ENCODE measurements at places on chromosomes 3 and 15. TPM values are rescaled to one million over a fixed set of nuclear protein-coding genes. Genes with fewer than 3 reads are reported as not detected.

- no peak for DNase-seq
These were observed 76.5 kb upstream of the SPRED1 start for GRCh38 chr15:38176155-38176554.

DNA sequence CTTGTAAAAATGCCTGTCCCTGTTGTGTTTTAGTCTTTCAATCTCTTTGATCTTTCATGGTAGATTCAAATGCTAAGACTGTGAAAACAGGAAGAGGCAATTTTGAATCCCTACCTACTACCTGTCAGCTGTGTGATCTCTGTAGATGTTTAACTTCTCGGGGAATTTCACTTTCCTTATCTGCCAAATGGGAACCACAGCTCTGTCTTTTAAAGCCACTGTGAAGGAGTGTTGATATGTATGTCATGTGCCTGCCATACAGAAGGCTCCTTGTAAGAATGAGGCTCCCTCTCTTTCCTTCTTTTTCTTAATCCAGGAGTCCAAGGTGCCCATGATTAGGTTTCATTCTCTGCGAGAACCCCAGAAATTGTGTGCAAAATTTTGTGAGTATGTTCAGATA lies 139.6 kb upstream of the ADAMTS9 start:
- no peak for DNase-seq

GRCh38 chr3:58625196-58625824 lies 41.3 kb downstream of the FAM3D start:
- no peak for DNase-seq

- DNase-seq: no peak
These were observed 316.4 kb downstream of the ZNF621 start for GRCh38 chr3:40841131-40841530.

- no peak for DNase-seq
These were observed 23.6 kb upstream of the ATG7 start for GRCh38 chr3:11248596-11248995.

Gene VIPR1
- polyA plus RNA-seq: 1.9 TPM

Gene SAMD7
- not detected for polyA plus RNA-seq

GRCh38 chr3:127464642-127465041 lies 125.9 kb downstream of the TPRA1 start:
- DNase-seq: no peak

DNA sequence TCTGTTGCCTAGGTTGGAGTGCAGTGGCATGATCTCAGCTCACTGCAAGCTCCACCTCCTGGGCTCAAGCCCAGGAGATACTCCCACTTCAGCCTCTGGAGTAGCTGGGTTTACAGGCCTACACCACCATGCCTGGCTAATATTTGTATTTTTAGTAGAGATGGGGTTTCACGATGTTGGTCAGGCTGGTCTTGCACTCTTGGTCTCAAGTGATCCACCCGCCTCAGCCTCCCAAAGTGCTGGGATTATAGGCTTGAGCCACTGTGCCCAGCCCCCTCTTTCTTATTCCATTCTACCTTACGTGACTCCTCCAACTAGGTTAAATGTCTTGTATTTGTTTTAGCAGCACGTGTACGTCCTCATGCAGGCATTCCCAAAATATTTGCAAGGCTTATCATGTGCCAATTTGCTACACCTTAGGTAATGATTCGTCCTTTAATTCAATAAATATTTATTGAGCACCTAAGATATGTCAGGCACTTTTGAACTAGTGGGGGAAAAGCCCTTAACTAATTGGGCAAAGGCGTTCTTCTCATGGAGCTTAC lies 14.9 kb upstream of the MAGI1 start:
- no peak for DNase-seq

DNA sequence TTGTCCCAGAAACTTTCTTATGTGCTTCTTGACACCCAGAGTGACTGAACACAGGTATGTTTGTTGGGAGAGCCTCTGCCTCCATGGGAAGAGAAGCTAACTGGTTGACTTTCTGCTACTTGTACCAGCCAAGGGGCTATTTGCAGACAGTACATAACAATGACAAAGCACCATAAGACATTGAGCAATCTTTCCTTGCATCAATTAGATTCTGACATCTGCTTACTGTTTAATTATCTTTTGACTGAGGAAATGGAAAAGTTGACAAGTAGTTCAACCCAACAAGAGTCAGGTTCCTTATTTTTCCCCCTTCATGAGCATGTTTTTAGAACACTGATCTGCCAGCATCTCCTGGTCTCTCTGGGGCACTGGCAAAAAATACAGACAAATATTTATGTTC lies 157.7 kb downstream of the RPLP1 start:
- no peak for DNase-seq

DNA sequence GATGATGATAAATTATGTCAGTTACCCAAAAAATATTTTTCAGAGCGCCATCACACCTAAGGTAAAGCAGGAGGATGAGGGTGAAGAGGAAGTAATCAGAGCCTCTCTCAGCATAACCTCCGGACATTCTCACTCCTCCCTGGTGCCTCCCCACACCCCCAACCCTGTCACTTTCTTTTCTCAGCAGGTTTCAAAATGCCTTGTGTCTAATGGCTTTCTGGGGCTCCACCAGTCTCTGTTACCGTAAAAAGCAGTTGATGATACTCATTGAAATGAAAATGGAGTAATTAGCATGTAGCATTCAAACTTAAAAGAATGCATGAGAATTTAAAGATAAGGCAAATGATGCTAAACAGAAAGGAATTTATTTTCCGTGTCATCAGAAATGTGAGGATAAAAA lies 180.0 kb downstream of the ERC2 start:
- no peak for DNase-seq

GRCh38 chr15:93829115-93829870 lies 402.1 kb upstream of the MCTP2 start:
- DNase-seq: no peak

DNA sequence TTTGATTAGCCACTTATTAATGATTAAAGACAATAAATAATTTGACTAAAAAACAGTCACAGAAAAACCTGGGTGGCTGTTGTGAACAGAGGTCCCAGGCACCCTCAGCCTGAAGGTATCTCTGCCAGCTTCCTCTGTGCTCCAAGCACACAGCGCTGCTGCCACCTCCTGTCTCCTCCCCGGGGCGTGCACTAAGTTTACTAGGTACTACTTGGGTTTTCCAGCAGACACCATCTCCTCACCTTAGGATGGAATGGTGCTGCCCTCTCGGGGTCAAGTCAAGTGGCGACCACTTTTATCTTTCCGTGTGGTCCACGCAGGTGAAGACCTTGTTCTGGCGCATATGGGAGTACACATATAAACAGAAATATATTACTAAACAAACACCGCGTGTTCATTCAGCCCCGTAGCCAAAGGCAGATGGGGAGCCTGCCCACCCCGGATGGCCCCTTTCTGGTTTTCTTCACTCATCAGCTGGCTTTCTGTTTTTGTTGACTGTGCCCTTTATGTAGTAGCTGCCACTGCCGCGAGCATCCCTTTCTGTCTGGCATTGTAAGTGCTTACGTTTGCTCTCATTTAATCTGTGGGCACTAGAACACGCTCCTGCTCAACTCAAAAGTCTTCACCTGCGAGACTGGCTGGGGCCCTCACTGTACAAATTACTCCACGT lies 128.0 kb downstream of the LRIG1 start:
- DNase-seq: peak; percentile 43

DNA sequence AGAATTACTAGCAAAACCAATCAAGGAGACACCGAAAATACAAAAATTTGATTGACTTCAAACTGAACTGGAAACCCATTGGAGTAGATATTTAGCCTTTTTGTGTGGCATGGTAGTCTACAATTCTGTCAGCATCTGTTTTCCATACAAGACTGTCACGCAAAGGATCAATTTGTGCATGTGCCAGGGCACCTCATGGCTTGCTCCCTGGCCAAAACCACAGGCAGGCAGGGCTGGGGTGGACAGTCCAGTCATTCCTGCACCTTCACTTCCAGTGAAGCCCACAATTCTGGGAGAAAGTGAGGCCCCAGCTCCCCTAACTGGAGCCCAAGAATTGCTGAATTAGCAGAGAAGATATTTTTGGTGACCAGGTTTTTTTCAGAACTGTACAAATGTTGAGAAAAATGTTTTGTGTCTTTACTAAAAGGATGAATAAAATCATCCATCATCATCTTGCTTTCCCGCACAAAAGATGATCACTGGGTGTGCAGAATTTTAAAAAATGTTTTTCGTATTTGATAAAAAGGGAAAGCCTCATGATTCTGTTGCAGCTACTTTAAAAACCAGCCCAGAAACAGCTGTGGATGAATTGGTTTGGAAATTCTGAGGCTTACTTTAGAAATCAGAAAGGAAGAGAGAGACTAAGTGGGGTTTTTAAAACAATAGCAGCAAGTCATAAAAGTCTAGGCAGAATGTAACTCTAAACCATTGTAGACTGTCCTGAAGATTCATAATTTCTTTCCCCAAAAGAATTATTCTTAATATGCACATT lies 86.4 kb downstream of the PCCB start:
- no peak for DNase-seq

Gene CYP1A2
- 0.18 TPM for polyA plus RNA-seq

DNA sequence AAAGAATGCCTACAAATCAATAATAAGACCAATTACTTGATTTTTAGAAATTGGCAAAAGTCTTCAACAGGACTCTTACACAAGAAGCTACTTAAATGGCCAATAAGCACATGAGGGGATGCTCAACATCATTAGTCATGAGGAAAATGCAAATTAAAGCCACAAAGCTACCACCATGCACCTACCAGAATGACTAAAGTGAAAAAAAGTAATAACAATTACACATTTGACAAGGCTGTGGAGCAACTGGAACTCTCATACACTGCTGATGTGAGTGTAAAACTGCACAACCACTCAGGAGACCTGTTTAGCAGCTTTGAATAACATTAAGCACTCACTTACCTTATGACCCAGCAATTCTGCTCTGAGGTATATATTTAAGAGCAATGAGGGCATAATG lies 68.4 kb downstream of the PPCDC start:
- no peak for DNase-seq

GRCh38 chr3:4756057-4756775 lies 223.0 kb upstream of the BHLHE40 start:
- DNase-seq: no peak

Gene INTS14
- polyA plus RNA-seq: 58.6 TPM

- peak; percentile 88 for DNase-seq
These were observed 65.9 kb downstream of the CACNA2D3 start for GRCh38 chr3:54188176-54188791.

GRCh38 chr15:80997692-80998091 lies 3.0 kb upstream of the TLNRD1 start:
- no peak for DNase-seq

DNA sequence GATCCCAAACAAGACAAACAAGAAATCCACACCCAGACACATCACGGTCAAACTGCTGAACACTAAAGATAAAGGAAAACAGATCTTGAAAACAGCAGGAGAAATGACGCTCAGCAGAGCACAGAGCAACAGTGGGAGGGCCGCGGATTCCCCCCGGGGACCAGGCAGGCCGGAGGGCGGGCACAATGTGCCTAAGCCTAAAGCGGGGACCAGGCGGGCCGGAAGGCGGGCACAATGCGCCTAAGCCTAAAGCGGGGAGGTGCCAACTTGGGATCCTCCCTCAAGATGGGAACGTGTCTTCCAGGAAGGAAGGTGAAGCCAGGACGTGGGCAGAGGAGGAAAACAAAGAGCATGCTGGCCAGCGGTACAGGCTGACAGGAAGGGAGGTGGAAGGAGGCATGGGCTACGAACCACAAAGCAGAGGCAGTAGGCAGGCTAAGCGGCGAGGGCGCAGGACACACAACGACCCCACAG lies 31.1 kb downstream of the CYFIP1 start:
- peak; percentile 48 for DNase-seq

Gene RHOV
- 1.7 TPM for polyA plus RNA-seq

Gene LRRC49
- 20.9 TPM for polyA plus RNA-seq

GRCh38 chr3:25723802-25724201 lies 59.1 kb upstream of the TOP2B start:
- no peak for DNase-seq

- no peak for DNase-seq
These were observed 57.3 kb downstream of the TRAT1 start for GRCh38 chr3:108879915-108880314.

Data from left kidney (tissue), 8 donors.